ENCODE measurements at places on chromosomes 1 and 21.

DNA sequence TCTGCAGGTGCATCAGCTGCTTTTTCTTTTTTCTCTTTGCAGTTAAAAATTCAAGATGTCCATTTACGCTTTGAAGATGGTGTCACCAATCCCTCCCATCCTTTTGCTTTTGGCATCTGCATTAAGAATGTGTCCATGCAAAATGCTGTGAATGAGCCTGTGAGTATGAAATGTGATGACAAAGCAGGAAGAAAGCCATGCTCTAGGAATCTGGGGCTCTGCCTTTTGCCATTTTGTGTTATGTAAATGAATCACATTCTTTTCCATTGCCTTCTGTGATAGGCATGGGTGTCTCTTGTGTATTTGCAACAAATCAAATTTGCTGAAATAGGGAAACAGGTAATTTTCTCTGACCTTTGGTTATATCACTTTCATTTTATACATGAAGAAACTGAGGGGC, 19.4 kb downstream of the VPS13D start:
- DNase-seq = no peak

GRCh38 chr1:65209005-65209885, 61.2 kb downstream of the AK4 start:
- DNase-seq = peak; percentile 76

DNA sequence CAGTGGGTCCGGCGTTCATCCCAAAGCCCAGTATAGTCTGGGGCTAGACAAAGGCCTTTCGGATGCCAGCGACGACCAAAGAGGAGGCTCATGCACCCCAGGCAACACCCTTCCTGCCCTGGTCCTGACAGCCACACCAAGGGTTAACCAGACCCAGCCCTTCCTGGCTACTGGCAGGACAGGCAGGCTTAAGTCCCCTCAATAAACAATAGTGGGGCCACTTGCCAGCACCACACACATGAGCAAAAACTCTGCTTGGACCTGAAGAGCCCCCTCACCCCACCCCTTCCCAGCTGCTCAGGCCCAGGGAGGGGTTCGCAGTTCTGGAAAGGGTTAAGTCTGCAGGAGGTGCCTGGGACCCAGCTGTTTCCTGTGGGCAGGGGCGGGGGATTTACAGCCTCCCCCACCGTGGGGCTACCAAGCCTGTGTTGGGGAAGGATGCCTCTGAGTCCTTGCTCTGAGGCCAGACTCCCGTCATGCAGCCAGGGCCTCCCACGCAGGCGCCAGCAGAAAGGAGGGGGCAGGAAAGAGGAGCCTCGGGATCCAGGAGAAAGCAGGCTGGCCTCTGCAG, 18.2 kb downstream of the PHLDA3 start:
- DNase-seq = peak; percentile 55

DNA sequence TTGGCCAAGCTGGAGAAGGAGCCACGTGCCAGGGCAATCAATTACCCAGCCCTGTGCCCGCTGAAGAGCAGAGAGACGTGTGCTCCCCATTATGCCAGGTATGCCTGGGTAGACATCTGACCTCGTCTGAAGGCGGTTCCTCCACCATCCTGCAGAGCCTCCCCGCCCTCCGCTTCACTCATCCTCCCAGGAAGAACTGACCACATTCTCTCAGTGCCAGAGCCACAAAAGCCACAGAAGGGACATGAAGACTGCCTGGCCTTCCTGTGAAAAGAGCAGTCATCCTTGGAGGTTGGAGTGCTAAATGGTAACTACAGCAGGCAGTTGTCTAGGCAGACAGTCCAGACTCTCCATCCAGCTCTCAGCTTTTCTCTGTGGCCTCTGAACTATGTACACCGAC, 12.0 kb downstream of the SYT2 start:
- no peak for DNase-seq

DNA sequence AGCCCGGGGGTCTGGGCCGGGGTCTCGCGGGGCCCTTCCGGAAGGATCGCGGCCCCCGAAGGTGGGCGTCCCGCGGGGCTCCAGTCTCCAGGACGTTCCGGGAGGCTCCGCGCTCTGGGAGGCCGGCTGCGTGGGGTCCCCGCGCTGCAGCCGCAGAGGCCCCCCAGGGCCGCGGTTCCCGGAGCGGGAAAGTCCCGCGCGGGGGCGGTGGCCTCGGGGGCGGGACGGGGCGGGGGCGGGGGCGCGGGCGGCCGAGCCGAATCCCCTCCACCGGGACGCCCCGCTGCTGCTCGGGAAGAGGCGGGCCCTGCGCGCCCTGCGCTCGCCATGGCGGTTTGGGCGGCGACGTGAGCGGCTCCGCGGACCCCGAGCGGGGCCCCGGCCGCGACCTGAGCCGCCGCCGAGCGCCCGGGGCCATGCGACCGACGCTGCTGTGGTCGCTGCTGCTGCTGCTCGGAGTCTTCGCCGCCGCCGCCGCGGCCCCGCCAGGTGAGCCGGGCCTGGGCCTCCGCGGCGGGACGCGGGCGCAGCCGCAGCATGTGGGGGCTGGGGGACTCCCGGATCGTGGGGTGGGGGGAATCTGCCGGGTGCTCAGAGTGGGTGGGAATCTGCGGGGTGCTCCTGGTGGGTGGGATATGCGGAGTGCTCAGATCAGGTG, at the start of gene IFNGR2:
Gene IFNGR2, plus strand, starts transcription at position 286 of the 658 bp plus-strand sequence. Its CDS starts 131 bp downstream, at position 417.
- peak; percentile 70 for DNase-seq

DNA sequence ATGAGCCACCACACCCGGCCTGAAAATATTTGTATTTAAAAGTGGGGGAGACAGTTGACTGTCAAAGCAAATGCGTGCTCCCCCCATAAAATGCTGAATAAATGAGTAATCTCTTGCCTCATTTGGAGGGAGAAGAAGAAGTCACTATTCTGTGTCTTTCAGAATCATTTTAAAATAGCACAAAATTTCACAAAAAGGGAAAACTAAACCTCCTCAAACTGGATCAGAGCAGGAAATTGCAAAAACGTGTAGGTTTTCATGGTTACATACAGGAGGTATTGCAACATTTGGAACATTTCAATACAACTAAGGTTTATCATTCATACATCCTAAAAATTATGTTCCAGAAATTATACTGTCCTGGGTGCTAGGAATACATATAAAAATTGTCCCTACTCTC, 13.6 kb downstream of the MTF1 start:
- no peak for DNase-seq

DNA sequence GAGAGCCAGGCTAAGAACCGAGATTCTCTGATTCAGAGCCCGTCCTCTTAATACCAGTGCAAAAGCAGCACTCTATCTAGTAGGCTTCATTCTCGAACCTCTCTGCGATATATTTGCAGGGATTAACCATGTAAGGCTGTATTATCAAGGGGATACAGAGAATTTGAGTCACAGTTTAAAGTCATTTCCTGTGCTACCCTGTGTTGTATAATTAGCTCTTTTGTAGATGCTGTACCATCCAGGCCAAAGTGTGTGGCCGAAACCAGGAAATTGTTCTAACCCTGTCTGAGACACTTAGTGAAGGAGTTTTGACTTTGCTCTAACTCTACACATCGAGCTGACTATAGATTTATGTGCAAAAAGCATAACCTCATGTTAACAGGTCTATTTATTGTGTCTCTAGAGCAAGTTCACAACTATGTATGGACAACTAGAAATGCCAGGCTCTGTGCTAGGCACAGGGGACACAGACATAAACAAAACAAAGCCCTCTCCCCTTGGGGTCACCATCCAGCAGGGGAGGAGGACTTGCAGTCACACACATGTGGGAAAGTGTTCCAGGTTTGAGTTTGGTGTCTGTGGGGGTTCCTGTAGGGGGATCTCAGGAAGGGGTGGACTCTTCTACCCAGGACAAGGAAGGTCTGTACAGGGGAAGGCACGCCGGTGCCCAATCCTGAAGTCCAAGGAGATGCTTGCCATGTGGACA, 182.2 kb downstream of the DHRS3 start:
- DNase-seq = no peak

- DNase-seq = no peak
These were observed 302.6 kb upstream of the PTBP2 start for GRCh38 chr1:96418969-96419368.

GRCh38 chr1:155125946-155126555, 1.6 kb upstream of the EFNA1 start:
- DNase-seq = peak; percentile 48

DNA sequence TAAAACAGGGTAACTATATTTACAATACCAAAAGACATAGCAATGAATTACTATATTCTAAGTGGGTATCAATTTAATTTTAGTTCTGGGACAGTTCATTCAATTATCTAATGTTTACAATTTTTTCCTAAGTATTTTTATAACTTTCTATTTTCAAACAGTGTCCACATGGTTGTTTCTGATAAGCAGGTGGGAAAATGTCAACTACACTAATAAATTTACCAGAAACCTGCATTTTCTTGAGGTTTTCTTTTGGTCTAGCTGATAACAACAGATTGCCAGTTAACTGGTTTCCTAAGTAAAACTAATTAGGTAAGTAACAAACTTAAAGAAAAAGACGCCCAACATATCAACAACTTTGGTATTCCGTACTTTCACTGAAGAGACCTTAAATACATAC, 84.9 kb upstream of the GFI1 start:
- no peak for DNase-seq

GRCh38 chr1:169348383-169349036, 19.1 kb downstream of the NME7 start:
- DNase-seq = peak; percentile 32

- DNase-seq = no peak
These were observed 99.1 kb upstream of the CAMK1G start for GRCh38 chr1:209484429-209484828.

DNA sequence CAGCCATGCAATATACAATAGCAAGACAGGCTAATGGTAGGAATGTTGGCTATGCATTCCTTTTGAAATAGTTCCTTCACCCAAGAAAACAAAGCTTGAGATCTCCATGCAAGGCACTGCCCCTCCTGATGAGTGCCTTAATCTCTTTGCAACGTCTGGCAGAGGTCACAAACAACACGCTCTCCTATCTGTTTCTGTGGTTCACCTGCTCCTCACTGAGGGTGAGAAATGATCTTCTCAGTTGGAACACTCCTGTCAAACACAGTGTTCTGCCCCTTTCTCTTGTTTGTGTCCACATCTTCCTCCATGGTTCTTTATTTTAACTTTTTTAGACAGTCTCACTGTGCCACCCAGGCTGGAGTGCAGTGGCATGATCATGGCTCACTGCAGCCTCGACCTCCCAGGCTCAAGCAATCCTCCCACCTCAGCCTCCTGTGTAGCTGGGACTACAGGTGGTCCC, 21.2 kb upstream of the XPR1 start:
- DNase-seq = no peak

GRCh38 chr1:233671286-233671685, 57.4 kb downstream of the KCNK1 start:
- DNase-seq = no peak

- DNase-seq = no peak
These were observed 9.4 kb upstream of the ELAPOR1 start for GRCh38 chr1:109104364-109105151.

DNA sequence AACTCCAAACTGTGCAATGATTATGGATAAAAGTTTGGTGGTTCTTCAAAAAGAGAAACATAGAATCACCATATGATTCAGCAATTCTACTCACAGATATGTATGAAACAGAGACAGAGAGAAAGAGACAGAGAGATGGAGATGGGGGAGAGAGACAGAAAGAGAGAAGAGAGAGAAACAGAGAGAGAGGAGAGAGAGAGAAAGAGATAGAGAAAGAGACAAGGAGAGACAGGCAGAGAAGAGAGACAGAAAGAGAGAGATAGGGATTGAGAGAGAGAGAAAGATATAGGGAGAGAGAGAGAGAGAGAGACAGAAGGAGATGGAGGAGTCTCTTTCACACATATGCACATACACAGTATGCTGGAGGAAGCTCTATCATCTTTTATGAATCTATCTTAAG, 87.8 kb downstream of the DISC1 start:
- no peak for DNase-seq

DNA sequence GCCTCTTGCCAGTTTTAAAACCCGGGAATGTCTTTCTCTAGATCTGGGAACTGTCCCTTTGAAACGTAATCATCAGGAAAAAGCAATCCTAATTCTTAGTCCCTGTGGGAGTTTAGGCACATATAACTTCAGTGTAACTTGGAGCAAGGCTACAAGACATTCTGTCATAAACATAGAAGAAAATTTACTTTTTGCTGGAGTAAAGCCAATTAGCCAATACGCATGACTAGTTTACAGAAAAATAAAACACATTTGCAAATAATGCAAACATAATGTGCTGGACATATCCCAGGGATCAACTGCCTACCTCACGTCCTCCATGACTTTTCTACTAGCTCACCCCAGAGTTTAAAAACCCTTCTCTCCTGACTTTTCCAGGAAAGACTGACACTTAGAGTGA, 970.6 kb downstream of the MRPL39 start:
- no peak for DNase-seq

DNA sequence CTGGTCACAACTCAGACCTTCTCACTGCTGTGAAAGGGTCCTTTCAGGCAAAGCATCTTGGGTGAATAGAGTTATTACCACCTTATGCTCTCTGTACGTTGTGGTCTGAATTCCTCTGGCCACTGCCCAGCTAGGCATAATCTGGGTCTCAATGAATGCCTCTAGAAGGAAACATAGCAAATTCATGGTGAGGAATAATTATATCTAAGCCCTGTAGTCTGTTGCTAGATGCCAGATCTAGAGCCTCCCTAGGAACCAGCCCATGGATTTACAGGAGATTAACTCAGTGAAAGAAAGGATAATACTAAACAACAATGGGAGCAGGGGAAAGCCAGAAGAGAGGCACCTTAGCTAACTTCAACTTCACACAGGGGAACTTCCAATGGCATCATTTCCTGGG, 2.4 kb upstream of the COL11A1 start:
- DNase-seq = no peak

GRCh38 chr1:204464187-204464631, 30.4 kb downstream of the PIK3C2B start:
- DNase-seq = no peak

- no peak for DNase-seq
These were observed 3.3 kb upstream of the KNCN start for GRCh38 chr1:46554597-46555381.

GRCh38 chr1:20739225-20739624, 6.7 kb upstream of the SH2D5 start:
- no peak for DNase-seq

GRCh38 chr1:26900001-26900814, at the start of gene GPATCH3:
Gene GPATCH3 (minus strand): TSS chr1:26900467. CDS start chr1:26900442, 25 bp downstream.
- peak; percentile 94 for DNase-seq

GRCh38 chr1:110765640-110766335, 91.0 kb upstream of the KCNA3 start:
- DNase-seq = peak; percentile 63
